ENCODE measurements at places on chromosomes 2 and 18.

GRCh38 chr2:45808294-45808800 is 156.9 kb downstream of the PRKCE start:
- no peak for DNase-seq

GRCh38 chr2:231727621-231728020 is 19.3 kb downstream of the PTMA start:
- no peak for DNase-seq

- no peak for DNase-seq
These were observed 319.0 kb upstream of the SOX11 start for GRCh38 chr2:5373200-5373599.

GRCh38 chr18:32042337-32042736 is 23.7 kb downstream of the RNF125 start:
- no peak for DNase-seq

GRCh38 chr2:105313877-105314276 is 15.7 kb downstream of the TGFBRAP1 start:
- DNase-seq = no peak

GRCh38 chr18:11826836-11827235 is 24.4 kb upstream of the CHMP1B start:
- DNase-seq = no peak

GRCh38 chr2:241009601-241010530 is 11.4 kb downstream of the SNED1 start:
- no peak for DNase-seq

GRCh38 chr18:53142005-53142404 is 802.0 kb downstream of the DCC start:
- no peak for DNase-seq

DNA sequence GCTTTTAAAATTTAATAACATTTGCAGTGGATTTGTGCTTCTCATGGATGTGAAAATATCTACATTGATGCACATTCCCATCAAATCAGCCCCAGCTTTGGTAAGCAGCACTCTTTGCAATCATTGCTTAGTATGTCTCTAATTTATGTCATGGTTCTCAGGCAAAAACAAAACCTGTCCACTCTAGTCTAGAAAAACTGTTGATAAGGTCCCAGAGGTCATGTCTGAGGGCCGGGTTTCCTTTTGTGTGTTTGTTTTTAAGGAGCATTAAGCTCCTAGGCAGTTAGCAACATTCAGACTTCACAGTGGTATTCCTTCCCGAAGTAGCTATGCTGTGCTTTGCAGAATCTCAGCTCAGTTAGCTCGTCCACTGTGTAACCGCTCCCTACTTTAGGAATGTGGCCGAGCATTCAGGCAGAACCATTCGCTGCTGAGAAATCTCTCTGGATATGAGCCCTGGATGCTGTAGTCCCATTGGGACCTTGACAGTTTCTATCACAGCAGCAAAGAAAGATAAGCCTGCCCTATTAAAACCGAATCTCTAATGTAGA is 4.0 kb downstream of the DIPK1C start:
- no peak for DNase-seq
